Astrocyte (in vitro differentiated cells and primary cell): ENCODE measurements at places on chromosomes 2 and 18. TPM values are rescaled to one million over a fixed set of nuclear protein-coding genes. Genes with fewer than 3 reads are reported as not detected.

DNA sequence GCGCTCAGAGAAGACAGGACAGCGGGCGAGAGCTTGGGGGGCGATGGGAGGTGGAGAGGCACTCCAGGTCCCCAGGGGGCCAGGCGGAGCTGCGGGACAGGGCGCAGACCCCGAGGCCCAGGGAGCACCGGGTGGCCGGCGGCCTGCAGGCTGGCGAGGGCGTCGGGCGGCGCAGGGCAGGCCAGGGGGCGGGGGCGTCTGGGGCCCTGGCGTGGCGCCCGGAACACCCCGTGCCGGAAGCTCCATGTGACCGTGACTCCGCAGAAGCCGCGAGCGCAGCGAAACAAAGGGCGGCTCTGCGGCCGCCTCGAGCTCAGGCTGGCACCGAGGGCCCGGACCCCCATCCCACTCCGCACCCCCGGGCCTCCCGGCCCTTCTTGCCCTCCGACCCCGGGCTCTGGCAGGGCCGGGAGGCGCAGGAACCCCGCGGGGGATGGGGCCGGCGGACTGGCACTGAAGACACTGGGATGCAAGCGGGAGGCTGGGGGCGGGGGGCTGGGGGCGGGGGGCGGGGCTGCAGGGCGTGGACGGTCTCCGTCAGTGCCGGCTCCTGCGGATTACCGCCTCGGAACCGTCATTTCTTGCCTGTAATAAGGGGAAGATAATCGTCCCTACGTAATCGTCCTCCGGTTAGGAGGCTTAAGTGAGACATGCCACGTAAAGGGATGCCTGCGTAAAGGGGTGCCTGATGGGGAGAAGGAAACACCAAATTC is 19.1 kb downstream of the SH2D6 start:
- peak overlapping the region; percentile 48 for H3K4me3 ChIP-seq
- peaks cover 29% of the 10 kb centered on the region for H3K4me1 ChIP-seq
- H3K27ac ChIP-seq: peak overlapping the region; percentile 66
- DNase-seq: peak; percentile 79

GRCh38 chr2:221674446-221674845 is 102.3 kb upstream of the EPHA4 start:
- no peak overlapping the region for H3K27ac ChIP-seq
- no peaks in the 10 kb centered on the region for H3K27me3 ChIP-seq
- no peaks in the 10 kb centered on the region for H3K4me1 ChIP-seq
- H3K4me3 ChIP-seq: no peak overlapping the region
- peak; percentile 2 for DNase-seq
- H3K36me3 ChIP-seq: no peaks in the 10 kb centered on the region

GRCh38 chr18:70289351-70290312 is 787 bp downstream of the SOCS6 start:
- no peak for DNase-seq
- H3K27me3 ChIP-seq: no peaks in the 10 kb centered on the region
- H3K36me3 ChIP-seq: no peaks in the 10 kb centered on the region
- H3K27ac ChIP-seq: peak overlapping the region; percentile 82

GRCh38 chr2:24501813-24502212 is 10.8 kb downstream of the NCOA1 start:
- H3K36me3 ChIP-seq: no peaks in the 10 kb centered on the region
- H3K27me3 ChIP-seq: no peaks in the 10 kb centered on the region
- no peak overlapping the region for H3K27ac ChIP-seq
- no peak overlapping the region for H3K4me3 ChIP-seq
- no peak for DNase-seq

DNA sequence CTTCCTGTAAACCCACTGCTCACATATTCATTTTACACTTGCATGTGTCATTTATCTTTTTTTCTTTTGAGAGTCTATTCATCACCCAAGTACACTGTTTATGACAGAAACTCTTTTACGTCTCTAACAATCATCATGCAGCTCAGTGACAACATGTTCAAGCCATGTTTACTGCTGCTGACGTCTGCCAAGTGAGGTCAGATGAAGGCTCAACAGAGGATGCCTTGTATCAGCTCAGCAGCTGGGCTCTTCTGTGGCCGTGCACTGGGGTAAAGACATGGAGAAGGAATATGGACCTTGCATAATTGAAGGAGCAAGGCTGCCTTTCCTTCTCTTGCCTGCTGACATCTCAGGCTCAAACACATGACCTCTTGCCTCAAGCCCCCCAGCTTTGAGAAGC is 99.6 kb downstream of the ADD2 start:
- H3K4me3 ChIP-seq: no peak overlapping the region
- no peaks in the 10 kb centered on the region for H3K27me3 ChIP-seq
- no peak overlapping the region for H3K27ac ChIP-seq
- no peaks in the 10 kb centered on the region for H3K36me3 ChIP-seq
- DNase-seq: no peak

DNA sequence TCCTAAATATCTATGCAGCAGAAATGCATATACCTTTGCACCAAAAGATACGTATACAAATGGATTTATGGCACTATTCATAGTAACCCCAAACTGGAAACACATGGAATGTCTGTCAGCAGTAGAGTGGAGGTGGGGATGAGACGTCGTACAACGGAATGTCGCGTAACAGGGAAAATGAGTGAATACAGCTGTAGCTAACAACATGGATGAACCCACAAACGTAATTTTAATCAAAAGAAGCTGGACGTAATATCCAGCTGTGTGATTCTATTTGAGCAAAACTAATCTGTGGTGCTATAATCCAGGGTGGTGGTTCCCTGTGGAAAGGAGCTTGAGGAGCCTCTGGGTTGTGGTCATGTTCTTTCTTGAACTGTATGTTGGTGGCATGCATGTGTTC is 89.9 kb downstream of the MTA3 start:
- no peaks in the 10 kb centered on the region for H3K36me3 ChIP-seq
- no peaks in the 10 kb centered on the region for H3K27me3 ChIP-seq
- H3K4me3 ChIP-seq: no peak overlapping the region
- H3K27ac ChIP-seq: no peak overlapping the region

DNA sequence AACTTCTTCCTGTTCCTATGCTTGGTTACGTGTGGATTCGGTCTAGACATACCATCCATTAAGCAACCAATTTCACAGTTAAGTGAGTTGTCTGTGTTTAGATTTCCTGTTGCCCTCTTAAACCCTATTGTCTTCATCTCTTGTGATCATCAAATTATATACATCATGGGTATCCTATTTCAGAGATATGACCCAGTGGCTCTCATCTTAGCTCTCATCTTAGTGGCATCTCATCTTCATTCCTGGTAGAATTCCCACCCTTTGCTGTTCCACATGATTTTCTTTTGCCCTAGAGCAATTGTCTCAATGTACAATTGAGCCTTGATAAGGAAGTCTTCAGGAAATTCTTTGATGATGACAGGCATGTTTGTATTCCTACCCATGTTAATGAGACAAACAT is 29.4 kb upstream of the FN1 start:
- peaks cover 27% of the 10 kb centered on the region for H3K4me1 ChIP-seq
- H3K27me3 ChIP-seq: no peaks in the 10 kb centered on the region
- peak overlapping the region; percentile 2 for H3K27ac ChIP-seq
- no peak overlapping the region for H3K4me3 ChIP-seq
- no peaks in the 10 kb centered on the region for H3K36me3 ChIP-seq
- no peak for DNase-seq

- DNase-seq: no peak
- no peak overlapping the region for H3K4me3 ChIP-seq
- no peaks in the 10 kb centered on the region for H3K36me3 ChIP-seq
Measured at GRCh38 chr2:39210846-39211245, 32.9 kb downstream of the CDKL4 start.

- no peaks in the 10 kb centered on the region for H3K4me1 ChIP-seq
- H3K27ac ChIP-seq: no peak overlapping the region
- H3K27me3 ChIP-seq: no peaks in the 10 kb centered on the region
- no peaks in the 10 kb centered on the region for H3K36me3 ChIP-seq
- H3K4me3 ChIP-seq: no peak overlapping the region
Measured at GRCh38 chr18:11034884-11035283, 114.5 kb downstream of the PIEZO2 start.

DNA sequence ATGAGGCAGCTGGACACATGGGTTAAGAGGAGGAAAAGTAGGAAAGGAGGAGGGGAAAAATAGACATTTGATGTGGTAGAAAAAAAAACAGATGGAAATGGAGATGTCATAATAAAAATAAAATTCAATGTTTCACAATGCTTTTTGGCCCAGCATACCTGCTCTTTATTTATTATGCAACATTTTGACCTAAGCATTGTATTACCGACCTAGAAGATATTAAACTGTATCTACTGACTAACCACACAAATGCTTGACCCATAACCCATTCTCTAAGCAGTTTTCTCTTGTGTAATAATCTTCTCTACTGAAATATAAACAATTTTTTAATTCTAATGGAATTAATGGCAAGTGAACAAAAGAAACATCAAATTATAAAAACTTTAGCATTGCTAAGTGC is 362.3 kb downstream of the FBXO15 start:
- no peak overlapping the region for H3K4me3 ChIP-seq
- no peak overlapping the region for H3K27ac ChIP-seq
- peak; percentile 53 for DNase-seq
- no peaks in the 10 kb centered on the region for H3K36me3 ChIP-seq
- H3K4me1 ChIP-seq: no peaks in the 10 kb centered on the region

DNA sequence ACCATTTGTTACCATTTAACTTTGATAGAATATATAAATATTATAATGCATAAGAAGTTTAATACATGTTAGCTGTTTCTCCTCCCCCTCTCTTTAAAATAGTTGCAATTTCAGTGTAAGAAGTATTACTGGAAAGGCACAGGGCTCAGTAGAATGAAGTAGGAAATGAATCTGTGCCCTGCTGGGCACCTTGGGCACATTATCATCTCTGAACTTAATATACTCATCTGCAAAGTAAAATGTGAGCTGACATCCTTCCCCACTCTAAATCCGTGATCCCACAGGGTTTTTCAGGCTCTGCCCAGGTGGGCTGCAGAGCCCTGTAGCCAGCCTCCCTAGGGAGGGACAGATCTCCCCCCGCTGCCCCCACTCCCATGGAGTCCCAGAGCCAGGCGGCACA is 56.8 kb downstream of the DPP4 start:
- H3K4me1 ChIP-seq: no peaks in the 10 kb centered on the region
- no peaks in the 10 kb centered on the region for H3K36me3 ChIP-seq
- no peaks in the 10 kb centered on the region for H3K27me3 ChIP-seq
- H3K4me3 ChIP-seq: no peak overlapping the region
- no peak overlapping the region for H3K27ac ChIP-seq

DNA sequence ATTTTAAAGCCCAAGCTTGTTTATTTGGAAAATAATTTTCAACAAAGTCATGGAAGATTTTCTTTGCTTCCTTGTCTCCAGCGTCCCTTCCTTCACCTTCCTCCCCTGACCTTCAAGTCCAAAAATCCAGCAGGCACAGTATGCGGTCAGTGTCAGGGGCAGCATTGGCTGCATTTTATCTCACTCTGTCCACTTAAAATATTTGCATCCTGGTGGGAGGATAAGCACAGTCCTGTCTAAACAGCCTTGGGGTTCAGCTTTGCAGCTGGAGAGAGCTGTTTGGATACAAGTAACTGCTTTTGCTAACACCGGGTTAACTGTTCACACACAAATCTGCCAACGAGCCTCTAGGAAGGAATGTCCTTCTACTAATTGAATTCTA is 318.1 kb downstream of the PDE11A start:
- no peaks in the 10 kb centered on the region for H3K4me1 ChIP-seq
- no peak for DNase-seq
- H3K27ac ChIP-seq: no peak overlapping the region
- no peaks in the 10 kb centered on the region for H3K36me3 ChIP-seq

The ROCK1 gene
- total RNA-seq: 57.0 and 57.8 TPM in 2 replicates

The SPDYA gene
- 1.3 and 1.4 TPM in 2 replicates for total RNA-seq

The GALR1 gene
- not detected in 2 replicates for total RNA-seq

The KRTCAP3 gene
- total RNA-seq: 1.4 and 1.9 TPM in 2 replicates

The ALLC gene
- not detected in 2 replicates for total RNA-seq

The ABHD1 gene
- not detected in 2 replicates for total RNA-seq

The CFAP53 gene
- total RNA-seq: 0.46 and 0.68 TPM in 2 replicates

The IL18R1 gene
- total RNA-seq: 2.4 and 4.4 TPM in 2 replicates
